ENCODE measurements at places on chromosomes 4 and X.

DNA sequence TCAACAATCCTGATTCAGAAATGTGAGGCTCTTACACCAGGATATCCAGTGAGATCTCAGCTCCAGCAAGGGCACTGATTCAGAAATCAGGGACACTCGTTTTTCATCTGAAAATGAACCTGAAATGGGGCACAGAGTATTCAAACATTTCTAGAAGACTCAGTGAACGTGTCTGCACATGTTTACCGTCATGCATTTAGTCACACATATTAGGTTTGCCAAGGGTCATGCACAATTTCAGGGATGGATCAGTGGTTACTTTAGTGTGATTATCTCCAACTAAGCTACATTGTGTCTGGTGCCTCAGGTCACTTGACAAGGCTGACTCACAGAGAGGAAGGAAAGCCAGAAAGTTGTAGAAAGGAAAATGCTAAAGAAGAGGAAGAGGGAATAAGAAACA lies 33.6 kb upstream of the SPANXN2 start:
- no peak for DNase-seq

DNA sequence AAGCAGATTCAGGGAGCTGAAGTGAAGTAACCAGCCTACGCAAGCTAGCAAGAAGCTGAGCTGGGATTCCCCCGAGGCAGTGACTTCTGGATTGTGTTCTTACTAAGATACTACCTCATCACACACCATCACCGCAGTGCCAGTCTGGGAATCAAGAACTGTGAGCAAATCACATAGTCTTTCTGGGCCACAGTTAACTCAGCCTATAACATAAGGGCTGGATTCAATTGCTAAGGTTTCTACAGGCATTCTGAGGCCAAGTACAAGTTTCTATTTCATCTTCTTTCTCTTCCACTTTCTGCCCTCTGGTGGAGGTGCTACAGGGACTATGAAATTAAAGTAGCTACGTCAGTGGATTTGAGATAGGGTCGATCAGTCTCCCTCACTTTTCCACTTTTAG lies 1.4 kb upstream of the CORIN start:
- no peak for DNase-seq

- no peak for DNase-seq
Measured at GRCh38 chr4:182923796-182924340, 6.7 kb upstream of the DCTD start.

- DNase-seq = no peak
Measured at GRCh38 chr4:142565771-142566170, 280.3 kb downstream of the INPP4B start.

GRCh38 chr4:154019811-154020210 lies 230.9 kb upstream of the SFRP2 start:
- DNase-seq = no peak

Data from neural progenitor cell (in vitro differentiated cells).